ENCODE measurements at places on chromosomes 16 and 17. TPM values are rescaled to one million over a fixed set of nuclear protein-coding genes. Genes with fewer than 3 reads are reported as not detected.

The LPCAT2 gene
- 12.8 TPM for total RNA-seq

The DHODH gene
- 3.6 TPM for total RNA-seq

The KAT8 gene
- total RNA-seq, result 38.1 TPM

The UNC45B gene
- 0.10 TPM for total RNA-seq

DNA sequence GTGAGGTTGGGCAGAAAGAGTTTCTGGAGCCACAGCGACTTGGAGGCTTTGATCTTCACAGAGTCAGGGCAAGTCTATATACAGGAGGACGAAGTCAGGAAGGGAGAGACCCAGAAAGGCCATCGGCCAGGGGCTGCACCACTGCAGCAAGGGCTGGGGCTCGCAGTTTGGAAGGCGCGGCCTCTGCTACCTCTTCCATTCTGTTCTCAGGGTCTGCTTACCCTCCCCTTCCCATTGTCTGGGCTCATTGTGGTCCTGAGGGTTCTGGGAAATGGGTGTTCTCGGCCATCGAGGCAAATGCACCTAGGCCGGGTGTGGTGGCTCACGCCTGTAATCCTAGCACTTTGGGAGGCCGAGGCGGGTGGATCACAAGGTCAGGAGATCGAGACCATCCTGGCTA is 16.0 kb downstream of the ST6GALNAC1 start:
- no peak for DNase-seq

DNA sequence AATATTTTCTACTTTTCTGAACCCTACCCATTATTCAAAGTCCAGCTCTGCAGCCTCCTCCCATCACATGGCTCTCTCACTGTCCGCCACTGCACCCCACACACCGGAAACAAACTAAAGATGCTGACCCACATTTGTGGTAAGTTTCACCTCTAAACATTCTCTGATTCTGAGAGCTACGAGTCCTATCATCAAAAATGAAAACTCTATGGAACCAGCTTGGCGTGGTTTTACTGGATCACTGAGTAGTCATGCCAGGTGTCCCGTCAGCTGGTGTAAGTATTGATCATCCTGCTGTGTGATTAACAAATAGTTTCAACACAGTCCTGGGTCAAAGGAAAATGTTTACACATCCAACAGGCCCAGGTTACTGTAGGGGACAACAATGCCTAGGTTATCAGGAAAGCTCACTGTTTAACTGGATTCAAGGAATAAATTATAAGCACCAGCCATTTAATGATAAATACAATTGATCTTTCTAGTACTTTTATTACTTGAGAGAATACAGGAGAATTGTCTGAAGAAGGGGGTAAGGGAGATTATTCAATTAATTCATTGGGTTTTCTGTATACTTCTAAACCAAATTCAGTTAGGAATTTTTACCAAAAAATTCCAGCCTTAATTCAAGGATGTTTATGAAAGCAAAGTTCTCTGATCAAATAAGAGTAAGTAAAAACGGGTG is 33.9 kb downstream of the CYTH1 start:
- DNase-seq, result no peak

DNA sequence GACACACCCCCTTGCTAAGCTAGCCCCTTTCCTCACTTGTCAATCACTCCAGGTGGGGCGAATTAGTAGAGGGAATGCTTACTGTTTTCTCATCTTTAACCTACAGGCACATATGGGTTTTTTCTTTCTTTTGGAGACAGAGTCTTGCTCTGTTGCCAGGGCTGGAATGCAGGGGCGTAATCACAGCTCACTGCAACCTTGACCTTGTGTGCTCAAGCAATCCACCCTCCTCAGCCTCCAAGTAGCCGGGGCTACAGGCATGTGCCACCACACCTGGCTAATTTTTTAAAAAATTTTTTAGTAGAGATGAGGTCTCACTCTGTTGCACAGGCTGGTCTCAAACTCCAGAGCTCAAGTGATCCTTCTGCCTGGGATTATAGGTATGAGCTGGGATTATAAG is 38.7 kb upstream of the RHBDL3 start:
- DNase-seq, result no peak

DNA sequence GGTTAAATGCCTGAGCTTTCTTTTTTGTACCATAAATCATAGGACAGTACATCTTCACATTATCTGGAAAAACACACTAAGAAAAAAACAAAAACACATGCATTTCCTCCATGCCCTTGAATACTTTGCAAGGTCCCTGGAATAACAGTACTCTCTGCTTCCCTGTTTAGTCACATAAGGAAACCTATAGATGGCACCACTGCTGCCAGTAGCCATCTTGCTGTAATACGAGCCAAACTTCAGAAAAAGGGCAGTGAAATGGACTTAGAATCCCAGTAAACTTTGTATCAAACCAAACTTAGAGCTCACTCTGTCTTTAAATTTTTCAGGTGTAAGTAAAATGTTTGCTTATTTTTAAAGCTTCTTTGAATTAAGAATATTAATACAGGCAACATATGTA is 435.5 kb downstream of the KCNJ2 start:
- DNase-seq, result no peak

GRCh38 chr17:55162556-55162946 is 102.2 kb upstream of the HLF start:
- DNase-seq, result no peak

GRCh38 chr17:75731086-75731715 is 9.9 kb downstream of the ITGB4 start:
- no peak for DNase-seq

GRCh38 chr17:78441271-78441971 is 63.0 kb downstream of the PGS1 start:
- no peak for DNase-seq

DNA sequence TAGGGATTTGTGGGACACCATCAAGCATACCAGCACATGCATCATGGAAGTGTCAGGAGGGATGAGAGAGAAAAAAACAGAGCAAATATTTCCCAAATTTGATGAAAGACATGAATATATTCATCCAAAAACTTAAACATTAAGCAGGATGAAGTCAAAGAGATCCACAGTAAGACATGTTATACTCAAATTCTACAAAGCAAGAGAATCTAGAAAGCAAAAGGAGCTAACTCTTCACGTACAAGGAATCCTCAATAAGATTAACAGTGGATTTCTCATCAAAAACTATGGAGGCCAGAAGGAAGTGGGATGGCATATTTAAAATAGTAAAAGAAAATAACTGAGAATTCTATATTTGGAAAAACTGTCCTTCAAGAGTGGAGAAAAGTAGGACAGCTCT is 374.8 kb downstream of the ZFHX3 start:
- no peak for DNase-seq
